ENCODE measurements at places on chromosomes 7 and 10. TPM values are rescaled to one million over a fixed set of nuclear protein-coding genes. Genes with fewer than 3 reads are reported as not detected.

SPAM1 gene
- not detected for total RNA-seq

GRCh38 chr10:110279407-110279986 is 25.2 kb downstream of the SMNDC1 start:
- peak; percentile 29 for DNase-seq

DNA sequence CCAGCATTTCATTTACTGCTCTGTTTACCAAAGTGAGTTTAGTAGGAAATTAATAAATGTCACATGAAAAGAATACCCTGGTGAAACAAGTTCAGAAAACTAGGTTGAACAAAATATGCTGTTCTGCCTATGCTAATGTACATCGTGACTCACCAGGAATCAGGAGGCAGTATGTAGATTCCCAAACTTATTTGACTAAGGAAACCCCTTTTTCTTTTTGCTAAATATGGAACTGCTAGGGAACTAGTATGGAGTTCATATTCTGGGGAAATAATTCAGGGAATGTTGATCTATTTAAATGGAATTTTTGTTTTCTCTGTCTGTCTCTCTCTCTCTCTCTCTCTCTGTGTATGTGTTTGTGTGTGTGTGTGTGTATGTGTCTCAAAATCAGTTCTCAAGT is 49.9 kb upstream of the EXOC4 start:
- no peak for DNase-seq

GRCh38 chr7:42858570-42858969 is 53.3 kb downstream of the C7orf25 start:
- no peak for DNase-seq

DNA sequence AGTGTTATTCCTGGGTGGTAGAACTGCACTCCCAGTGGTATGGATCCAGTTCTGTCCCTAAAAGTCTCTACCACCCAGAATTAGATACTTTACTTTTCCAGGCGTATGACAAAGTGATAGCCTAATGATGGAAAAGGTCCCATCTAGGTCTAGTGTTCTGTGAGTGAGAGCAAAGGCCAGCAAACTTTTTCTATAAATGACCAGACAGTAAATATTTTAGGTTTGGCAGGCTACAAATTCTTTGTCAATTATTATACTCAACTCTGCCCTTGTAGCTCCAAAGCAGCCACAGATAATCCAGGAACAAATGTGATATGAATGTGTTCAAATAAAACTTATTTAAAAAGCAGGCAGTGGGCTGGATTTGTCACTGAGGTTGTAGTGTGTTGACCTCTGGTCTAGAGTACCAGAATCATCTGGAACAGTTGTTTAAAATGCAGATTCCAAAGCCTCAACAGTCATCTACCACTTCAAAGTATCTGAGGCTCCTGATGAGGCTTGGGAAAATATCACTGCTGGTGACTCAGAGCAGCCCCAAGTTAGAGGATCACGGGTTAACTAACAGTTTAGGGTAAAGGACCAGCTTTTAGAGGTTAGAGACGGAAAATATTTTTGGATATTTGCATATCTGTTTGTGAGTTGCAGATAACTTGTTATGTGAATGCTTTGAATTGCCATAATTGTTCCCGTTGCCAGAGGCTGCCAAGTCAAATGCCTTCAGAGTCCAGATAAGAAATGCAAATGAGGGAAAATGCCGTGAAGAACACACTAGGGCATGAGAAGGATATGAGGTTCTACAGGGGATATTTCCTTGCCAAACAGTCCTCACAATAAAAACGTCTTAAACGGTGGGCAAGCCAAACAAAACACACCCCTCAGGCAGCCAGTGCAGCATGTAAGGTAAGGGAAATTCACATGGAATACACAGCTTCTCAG is 19.4 kb downstream of the NRAP start:
- no peak for DNase-seq

DNA sequence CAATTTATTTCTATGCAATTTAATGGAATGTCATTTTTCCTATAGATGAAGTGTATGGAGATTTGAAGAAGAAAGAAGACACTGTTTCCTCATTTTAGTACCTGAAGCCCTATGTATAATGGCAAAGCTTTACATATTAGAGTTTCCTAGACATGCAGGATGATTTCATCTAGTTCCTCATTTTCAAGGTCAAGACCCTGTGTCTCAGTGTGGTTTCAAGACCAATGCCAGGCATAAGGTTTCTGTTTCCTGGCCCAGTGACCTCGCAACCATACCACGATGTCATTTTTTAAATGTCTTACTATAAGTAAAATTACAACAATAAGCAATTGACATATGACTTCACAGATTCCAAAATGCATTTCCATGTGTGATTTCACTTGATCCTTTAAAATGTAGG is 336.5 kb upstream of the PRKCQ start:
- DNase-seq = no peak

GRCh38 chr10:60986791-60987190 is 42.8 kb upstream of the RHOBTB1 start:
- no peak for DNase-seq

- no peak for DNase-seq
Measured at GRCh38 chr7:97015756-97016380, 8.8 kb downstream of the DLX5 start.

Data from frontal cortex (tissue), 4 donors.